ENCODE measurements at places on chromosomes 5 and 9.

DNA sequence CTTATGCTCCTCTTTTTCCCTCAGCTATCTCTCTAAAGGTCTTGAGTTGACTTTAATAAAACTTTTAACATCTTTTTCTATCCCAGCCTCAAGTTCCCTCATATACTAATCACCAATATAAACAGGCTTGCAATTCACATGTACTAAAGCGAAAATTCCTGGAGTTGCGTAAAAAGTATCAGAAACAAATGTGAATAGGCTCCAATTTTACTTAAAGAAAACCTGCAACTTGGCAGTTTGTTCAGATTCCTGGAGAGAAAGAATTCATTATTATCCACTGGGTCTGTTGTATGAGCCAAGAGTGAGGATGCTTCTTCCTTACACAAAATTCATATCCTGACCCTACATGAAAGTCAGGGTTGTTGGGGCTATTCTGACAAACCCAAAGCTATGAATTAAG, 384.2 kb downstream of the DTWD2 start:
- DNase-seq, result no peak

- no peak for DNase-seq
Observed at GRCh38 chr5:65113771-65114170, 345.0 kb downstream of the CWC27 start.

DNA sequence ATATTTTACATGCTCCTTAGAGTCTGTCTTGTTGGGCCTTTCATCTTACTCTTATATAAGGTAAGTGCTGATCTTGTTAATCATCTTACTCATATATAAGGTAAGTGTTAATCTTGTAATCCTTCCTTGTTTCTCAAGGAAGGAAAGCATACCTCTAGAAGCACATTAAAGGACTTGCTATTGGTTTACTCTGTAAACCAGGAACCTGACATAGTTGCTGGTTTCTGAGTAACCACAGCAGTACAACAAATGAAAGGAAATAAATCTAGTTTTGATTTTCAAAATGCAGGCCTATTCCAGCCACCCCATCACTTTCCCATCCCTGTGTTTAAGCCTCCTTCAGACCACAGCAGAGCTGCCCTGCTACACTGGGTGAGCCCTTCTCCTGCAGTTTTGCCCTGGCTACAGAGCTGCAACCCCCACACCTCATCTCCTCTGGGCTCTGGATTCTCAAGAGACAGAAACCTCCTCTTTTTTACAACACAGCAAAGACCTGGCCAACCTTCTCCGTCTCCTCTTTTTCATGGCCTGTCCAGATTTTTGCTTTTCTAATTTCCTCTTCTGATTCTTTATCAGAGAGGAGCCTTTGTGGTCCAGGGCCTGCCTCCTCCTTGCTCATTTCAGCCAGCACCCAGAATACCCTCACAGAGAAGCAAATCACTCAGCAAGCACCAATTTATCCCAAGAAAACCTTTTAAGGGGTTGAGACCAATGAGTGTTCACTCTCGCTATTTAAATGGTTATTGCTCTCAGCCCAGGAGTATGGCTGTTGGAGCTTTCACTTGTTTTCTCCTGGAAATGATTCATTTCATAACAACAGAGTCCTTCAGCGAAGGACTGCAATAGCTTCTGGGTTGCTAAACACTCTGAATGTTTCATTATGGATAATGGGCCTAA, 103.2 kb downstream of the FSTL4 start:
- no peak for DNase-seq

- DNase-seq, result no peak
Observed at GRCh38 chr9:129385211-129385934, 207.3 kb upstream of the IER5L start.

GRCh38 chr9:130654879-130655278, 9.5 kb upstream of the PRDM12 start:
- no peak for DNase-seq

- no peak for DNase-seq
Observed at GRCh38 chr5:66620711-66621110, 24.5 kb downstream of the MAST4 start.

DNA sequence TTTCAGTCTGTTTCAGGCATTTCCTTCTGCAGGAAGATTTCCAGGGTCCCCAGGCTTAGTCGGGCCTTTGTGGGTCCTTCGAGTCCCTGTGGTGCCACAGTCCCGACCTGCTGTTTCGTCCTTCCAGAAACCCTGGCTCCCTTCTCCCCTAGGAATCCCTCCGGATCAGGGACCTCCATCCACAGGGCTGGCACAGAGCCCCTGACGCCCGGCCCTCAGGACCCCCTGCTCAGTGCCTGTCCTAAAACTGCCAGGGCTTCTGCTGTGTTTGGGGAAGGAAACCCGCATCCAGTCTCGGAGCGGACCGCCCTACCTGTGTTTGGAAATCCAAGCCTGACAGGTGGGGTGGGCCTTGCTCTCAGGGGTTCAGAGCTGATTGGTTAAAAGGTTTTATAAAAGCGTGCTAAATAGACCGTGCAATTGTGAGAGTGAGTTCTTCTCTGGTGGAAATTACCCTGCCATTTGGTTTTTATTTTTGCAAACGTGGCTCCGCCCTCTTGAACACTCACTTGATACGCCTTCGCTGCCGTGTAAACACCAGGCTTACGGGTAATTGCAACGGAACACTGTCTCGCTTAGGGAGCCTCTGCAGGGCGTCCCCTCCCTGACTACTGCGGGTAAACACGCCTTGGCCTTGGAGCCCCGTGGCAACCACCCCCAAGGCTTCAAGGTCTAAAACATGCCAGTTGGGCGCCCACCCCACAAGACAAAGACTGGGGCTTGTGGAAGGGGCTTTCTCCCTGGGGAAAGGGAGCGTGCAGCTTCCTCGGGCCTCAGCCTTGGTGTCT, 121.2 kb downstream of the PHF2 start:
- no peak for DNase-seq

- DNase-seq, result no peak
Observed at GRCh38 chr5:130981663-130982062, 183.4 kb downstream of the HINT1 start.

DNA sequence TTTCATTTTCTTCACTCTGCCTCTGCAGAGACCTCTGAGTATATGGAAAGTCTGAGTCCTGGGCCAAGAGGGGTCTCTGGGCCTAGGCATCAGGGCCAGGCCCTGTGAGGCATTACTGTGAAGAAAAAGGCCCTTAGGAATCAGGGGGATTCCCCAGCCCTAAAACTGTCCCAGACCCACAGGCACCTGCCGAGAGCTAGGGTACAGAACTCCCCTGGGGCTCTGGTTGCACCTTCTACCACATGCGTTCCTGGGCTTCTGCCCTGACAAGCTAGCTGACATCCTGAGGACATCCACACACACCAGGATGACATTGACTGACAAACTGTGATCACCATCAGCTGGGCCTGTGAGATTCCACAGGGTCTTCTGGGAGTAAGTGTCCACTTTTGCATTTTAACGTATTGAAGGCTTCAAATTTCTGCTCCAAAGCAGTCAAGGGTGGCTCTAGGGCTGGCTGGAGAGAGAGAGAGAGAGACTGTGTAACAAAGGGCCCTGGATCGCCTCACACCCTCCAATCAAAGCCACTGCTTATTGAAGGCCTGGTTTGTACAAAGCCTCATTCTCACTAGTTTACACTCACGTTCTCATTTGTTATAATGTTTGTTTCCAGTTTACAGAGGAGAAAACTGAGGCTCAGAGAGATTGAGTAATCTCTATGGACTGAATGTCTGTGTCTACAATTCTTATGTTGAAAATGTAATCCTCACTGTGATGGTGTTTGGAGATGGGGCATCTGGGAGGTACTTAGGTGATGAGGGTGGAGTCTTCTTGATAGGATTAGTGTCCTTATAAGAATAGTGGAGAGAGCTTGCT, 45.1 kb downstream of the TGFBI start:
- no peak for DNase-seq

- DNase-seq, result peak; percentile 37
Observed at GRCh38 chr9:36862206-36863145, 171.6 kb downstream of the PAX5 start.

DNA sequence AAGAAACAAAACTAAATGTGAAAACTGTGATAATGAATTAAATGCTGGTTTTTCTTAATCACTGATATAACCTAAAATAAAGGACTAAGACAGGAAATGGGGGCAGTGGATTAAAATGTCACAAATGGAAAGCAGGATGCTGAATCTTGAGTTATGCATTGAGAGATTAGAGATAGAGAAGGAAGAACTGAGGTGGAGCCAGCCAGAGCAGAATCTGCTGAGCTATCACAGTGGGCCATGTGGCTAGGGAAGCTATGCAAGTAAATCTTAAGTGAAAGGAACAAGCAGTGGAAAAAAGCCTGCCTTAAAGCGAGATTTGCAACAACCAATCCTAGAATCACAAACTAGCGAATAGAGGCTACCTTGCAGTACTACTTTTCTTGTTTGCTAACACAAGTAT, 188.5 kb upstream of the RASA1 start:
- DNase-seq, result no peak

- DNase-seq, result no peak
Observed at GRCh38 chr5:105554568-105555169, 1992.1 kb upstream of the NUDT12 start.

GRCh38 chr5:124462751-124463150, 283.7 kb downstream of the ZNF608 start:
- no peak for DNase-seq

DNA sequence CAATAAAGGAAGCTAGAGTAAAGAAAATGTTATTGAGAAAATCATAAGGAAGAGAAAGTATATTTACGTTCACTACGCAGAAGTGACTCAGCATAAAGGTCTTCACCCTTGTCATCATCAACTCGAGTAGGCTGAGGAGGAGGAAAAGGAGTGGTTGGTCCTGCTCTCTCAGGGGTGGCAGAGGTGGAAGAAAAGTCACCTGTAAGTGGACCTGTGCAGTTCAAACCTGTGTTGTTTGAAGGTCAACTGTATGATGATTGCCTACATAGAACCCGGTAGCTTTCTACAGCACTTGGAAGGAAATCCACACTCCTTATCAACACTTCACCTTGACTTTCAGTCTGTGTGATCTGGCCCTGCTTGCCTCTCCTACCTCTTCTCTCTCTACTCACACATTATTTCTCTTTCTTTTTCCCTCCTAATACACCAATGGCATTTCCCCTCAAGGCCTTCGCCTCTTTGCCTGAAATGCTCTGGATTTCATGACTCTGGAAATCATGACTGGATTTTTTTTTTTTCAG, 109.3 kb upstream of the CPEB4 start:
- no peak for DNase-seq

GRCh38 chr5:431001-431710, 11.8 kb upstream of the EXOC3 start:
- DNase-seq, result no peak

GRCh38 chr9:112921549-112921948, 30.9 kb upstream of the SLC46A2 start:
- peak; percentile 28 for DNase-seq

GRCh38 chr9:116951588-116952435, 264.7 kb downstream of the TRIM32 start:
- no peak for DNase-seq

DNA sequence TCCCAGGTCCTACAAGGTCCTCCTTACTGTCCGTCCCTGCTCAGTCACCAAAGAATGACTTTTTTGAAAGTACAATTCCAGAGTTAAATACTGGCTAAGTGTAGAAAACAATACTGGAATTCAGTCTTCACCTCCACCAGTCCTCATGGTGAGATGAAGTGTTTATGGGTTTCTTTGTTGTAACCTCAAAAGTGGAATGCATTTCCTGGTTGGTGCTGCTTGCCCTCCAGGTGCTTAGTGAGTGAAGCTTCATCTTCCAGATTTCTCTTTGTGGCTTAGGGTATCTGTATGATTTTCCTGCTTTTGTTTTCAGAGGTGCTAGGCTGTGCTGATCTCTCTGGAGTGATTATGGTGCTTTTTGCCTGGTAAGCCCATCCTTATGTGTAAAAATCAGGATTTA, 49.4 kb upstream of the DHFR start:
- no peak for DNase-seq

DNA sequence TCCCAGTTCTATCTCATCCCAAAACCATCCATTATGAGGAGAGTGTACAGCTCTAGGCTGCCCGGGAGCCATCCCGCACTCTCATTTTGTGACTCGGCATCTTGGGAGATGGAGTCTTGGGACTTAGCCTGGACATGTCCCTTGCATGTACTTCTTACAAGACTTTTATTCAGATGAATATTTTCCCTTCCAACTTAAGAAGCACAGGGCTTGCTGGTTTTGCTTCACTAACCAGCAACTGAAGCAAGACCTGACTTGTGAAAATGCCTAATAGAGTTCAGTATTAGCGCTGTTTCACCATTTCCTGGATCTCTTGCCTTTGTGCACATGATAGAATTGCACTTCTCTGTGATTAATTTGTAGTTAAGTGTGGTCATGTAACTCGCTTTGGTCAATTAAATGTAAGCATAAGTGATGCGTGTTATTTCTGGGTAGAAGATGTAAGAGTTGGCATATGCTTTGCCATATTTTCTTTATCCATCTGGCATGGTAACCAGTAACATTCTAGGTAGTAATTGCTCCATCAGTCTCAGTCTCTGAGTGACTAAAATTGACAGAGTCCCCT, 55.8 kb downstream of the PDCD1LG2 start:
- DNase-seq, result no peak

GRCh38 chr9:81530846-81531245, 158.5 kb downstream of the TLE1 start:
- no peak for DNase-seq

DNA sequence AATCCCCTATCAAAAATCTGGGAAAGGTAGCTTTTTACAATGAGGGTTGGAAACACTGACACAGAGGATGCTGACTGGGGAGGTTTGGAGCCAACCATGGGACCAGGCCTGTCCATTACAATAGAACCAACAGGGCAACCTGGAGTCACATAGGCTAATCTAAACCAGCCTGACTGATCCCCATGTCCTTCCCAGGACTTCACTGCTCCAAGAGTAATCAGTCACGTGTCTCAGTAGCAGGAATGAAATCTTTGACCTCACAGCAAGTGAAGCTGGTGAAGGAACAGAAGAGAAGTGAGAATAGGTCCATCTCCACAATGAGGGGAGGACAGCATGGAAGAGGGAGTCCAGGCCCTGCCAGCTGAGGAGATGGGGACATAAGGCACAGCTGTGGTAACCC, 16.0 kb upstream of the GLRX start:
- no peak for DNase-seq

GRCh38 chr5:8288334-8288733, 419.4 kb downstream of the MTRR start:
- DNase-seq, result no peak

DNA sequence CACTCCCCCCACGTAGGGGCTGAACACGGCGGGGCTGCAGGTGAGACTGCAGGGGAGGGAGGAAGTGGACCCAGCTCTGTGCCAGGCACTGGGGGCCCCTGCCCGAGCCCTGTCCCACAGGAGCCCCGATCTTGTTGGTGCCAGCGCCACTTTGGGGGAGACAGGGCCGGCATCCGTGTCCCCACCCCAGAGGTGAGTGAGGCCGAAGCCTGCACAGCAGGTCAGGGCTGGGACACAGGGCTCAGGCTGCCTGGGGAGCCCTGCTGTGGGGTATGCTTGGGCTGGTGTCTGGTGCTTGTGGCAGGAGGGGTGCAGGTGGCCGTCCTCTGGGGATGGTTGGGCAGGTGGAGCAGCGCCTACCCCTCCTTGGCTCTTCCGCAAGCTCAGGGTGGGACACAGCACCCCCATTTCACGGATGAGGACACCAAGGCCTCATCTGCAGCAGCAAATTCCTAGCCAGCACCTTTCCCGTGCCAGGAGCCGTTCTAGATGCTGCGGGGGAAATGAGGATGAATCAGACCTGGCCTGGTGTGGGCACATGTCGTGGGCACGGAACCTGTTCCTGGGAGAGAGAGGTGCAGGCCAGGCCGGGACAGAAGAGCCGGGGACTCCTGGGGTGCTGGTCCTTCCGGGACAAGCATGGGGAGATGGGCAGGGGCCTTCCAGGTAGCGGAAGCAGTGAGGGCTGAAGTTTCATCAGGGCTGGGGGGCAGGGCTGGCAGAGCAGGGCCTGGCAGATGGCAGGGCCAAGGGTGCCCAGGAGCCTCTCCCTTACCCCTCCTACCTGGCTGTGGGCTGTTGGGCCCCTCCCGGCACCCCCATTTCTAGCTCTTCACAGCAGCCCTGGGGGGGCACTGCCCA, 35.2 kb downstream of the KCNT1 start:
- no peak for DNase-seq
